ENCODE measurements at places on chromosomes 6 and 20.

DNA sequence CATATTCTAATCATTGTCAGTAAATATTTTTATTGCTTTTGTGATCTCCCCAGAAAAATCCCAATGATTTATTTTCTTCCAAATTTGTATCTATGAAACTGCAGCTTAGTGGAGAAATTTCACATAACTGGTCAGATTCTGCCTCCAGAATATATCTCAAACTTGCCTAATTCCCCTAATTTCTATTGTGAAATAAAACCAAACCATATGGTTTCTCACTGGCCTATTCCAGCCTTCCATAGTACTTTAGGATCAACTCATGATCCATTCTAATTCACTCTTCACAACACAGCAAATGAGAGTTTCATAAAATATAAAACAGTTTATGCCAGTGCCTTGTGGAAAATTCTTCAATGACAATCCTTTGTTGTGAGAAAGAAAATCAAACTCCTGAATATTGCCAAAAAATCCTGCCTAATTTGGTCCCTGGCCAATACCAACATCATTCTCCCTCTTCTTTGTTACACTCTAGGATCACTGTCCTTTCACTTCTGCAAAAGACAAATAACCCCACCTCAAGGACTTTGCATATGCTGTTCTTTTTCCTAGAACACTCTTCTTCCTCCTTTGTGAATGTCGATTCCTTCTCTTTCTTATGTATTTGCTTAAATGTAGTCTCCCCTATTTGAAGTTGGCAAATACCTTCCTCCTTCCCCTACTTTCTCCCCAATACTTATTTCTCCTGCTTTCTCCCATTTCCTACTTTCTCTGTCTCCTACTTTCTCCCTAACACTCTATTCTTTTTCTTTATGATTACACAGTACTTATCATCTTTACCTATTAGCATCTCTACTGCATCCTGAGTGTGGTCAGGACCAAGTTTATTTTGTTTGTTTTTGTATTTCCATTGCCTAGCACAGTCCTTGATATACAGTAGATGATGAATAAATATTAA is 587.5 kb downstream of the RFPL4B start:
- no peak for DNase-seq
- H3K27ac ChIP-seq, result no peak overlapping the region
- H3K36me3 ChIP-seq, result no peaks in the 10 kb centered on the region
- H3K4me3 ChIP-seq, result no peak overlapping the region

DNA sequence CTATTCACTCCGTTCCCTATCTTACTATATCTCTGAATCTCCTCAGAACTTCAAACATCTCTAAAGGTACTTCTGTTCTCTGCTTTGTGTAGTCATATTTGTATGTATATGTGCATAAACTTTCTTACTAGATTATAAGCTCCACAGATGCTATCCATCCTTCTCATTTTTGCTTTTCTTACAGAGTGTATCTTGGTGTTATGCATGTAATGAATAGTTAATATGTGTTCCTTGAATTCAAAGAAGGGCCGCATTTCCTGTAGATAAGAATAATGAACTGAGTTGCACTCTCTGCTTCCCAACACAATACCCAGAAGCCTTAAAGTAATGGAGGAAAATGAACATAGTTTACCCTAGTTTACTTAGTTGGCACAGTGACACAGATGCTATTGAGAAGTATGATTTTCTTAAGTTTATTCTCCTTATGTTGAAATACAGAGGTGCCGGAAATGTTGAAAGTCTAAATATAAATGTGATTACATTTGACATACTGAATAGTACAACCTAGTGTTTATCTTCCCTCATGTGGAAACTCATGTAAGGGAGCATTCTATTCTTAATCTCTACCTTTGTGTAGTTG is 6.0 kb downstream of the NUS1 start:
- H3K4me3 ChIP-seq, result no peak overlapping the region
- H3K27me3 ChIP-seq, result no peaks in the 10 kb centered on the region
- no peak for DNase-seq
- peaks cover 51% of the 10 kb centered on the region for H3K4me1 ChIP-seq

DNA sequence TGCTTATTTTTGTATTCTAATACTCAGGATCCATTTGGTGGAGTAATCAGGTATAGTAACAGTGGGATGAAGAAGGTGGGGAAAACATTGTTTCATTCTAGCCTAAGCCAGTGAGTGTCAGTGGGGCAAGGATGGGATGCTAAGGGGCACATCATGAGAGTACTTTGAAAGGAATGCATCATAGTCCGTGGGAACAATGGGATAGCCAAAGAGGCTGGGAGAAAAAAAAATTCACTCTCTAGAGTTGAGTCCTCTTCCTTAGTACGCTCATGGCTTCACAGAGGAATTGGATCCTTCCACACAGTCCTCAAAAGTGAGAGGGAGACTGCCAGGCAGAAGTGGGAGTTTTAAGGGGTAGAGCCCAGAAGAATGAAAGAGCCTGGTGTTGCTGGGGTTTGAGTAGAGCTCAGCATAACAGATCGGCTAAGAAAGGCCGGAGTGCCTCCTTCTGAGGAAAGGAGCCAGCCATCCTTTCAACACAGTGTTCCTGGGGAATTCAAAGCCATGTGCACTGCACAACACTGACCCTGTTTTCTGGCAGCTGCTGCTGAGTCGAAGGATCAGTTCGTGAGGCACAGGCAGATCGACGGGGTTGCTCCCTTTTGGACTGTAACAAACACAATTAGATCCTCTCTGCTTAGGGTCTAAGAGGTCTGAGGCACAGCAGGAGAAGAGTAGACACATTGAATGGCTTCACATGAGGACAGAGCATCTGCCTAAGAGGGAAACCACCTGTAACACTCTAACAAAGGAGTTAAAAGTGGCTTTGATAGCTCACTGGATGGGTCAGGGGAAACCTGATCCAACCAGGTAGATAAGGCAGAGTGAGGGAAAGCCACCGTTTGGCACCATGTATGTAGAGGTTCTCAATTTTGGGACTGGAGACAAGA is 61.2 kb downstream of the ELOVL5 start:
- H3K4me3 ChIP-seq, result no peak overlapping the region
- peaks cover 6% of the 10 kb centered on the region for H3K4me1 ChIP-seq
- no peak for DNase-seq
- H3K27me3 ChIP-seq, result no peaks in the 10 kb centered on the region
- H3K27ac ChIP-seq, result peak overlapping the region; percentile 4

DNA sequence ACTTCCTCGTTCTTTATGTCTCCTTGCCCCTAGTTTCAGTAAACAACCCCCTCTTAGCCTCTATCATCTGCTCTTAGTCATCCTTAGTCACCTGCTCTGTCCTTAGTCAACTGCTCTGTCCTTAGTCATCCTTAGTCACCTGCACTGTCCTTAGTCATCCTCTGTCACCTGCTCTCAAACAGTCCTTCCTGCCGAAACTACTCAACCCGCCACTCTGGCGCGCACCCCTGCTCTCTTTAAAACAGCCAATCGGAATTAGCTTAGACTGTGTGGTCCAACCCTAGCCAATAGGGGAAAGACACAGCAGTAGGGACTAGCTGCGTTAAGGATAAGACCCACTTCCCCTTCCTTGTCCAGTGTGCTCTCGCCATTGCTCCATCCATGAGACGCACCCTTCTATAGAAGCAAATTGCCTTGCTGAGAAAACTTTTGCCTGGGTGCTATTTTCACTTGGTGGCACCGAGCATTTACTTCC is 73.9 kb downstream of the BACH2 start:
- peaks cover 12% of the 10 kb centered on the region for H3K36me3 ChIP-seq
- H3K4me1 ChIP-seq, result peaks cover 24% of the 10 kb centered on the region
- no peak overlapping the region for H3K4me3 ChIP-seq
- no peak for DNase-seq
- no peaks in the 10 kb centered on the region for H3K27me3 ChIP-seq
- no peak overlapping the region for H3K27ac ChIP-seq

- no peak overlapping the region for H3K4me3 ChIP-seq
- H3K4me1 ChIP-seq, result peaks cover 38% of the 10 kb centered on the region
- peaks cover 5% of the 10 kb centered on the region for H3K36me3 ChIP-seq
- DNase-seq, result no peak
Observed at GRCh38 chr6:111661541-111662061, 55.9 kb upstream of the TRAF3IP2 start.

DNA sequence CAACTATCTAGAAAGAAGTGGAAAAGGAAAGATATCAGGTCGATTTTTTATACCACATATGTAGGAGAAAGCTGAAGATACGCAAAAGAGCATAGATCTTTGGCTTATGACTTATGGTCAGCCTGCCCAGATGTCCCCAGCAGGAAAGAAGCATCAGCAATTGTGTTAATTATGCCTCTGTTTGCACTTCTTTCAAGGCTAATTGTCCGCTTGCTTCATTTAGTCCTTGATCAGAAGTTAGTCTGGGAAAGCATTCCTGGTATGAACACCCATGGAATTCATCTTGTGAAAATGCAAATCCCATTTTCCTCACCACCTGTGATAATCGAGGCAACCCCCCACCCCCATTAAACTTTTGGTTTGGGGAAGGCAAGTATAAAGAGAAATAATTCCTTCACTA is 62.8 kb downstream of the ATP9A start:
- peaks cover 33% of the 10 kb centered on the region for H3K4me1 ChIP-seq
- H3K4me3 ChIP-seq, result no peak overlapping the region
- no peaks in the 10 kb centered on the region for H3K27me3 ChIP-seq
- H3K36me3 ChIP-seq, result peaks cover 14% of the 10 kb centered on the region
- no peak for DNase-seq

DNA sequence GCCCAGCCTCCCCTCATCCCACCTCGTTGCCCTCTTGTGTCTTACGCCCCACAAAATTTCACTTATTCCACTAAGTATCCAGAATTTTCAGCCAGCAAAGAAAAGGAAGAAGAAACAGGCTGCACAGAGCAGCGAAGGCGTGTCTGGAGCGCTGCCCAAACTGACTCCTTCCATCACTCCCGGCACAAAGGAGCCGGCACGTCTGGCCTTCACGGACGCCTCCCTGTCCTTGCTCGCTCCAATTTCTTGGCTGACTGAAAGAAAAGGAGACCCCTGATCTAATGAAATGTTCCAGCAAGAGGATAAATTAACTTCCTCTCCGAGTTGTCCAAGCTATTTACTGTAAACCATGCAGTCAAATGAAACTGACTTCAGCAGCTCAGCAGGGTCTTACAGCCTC is 152.3 kb upstream of the CDH4 start:
- peaks cover 14% of the 10 kb centered on the region for H3K27me3 ChIP-seq
- H3K27ac ChIP-seq, result no peak overlapping the region
- no peaks in the 10 kb centered on the region for H3K36me3 ChIP-seq
- no peaks in the 10 kb centered on the region for H3K4me1 ChIP-seq

DNA sequence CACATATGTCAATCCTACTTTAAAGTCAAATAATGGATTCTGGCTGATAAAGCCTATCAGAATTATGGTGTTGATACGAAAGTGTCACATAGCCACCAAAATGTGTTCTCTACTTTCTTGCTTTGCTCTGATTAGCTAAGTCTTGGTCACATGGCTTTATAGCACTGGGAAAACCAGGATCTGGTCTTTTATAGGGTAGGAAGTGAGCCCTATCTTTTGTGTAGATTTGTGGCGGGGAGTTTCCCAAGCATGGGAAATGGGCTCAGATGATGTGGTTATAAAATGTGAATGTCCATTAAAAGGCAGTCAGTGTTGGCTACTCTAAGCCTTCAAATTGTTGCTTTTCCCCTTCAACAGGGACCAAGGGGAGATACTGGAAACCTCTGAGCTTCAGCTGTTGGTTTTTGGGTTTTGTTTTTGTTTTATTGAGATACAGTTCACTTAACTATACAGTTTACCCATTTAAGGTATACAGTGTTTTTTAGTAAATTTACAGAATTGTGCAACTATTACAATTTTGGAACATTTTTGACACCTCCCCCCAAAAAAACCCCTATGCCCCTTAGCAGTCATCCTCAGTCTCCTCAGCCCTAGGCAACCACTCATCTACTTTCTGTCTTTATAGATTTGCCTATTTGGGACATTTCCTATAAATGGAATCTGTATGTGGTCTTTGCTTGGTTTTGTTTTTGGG is 12.2 kb downstream of the RRP36 start:
- H3K4me1 ChIP-seq, result no peaks in the 10 kb centered on the region
- H3K27me3 ChIP-seq, result no peaks in the 10 kb centered on the region
- H3K4me3 ChIP-seq, result no peak overlapping the region
- no peak overlapping the region for H3K27ac ChIP-seq
- peaks cover 49% of the 10 kb centered on the region for H3K36me3 ChIP-seq

- peaks cover 11% of the 10 kb centered on the region for H3K4me1 ChIP-seq
- H3K27me3 ChIP-seq, result peaks cover 25% of the 10 kb centered on the region
- H3K4me3 ChIP-seq, result no peak overlapping the region
- no peak overlapping the region for H3K27ac ChIP-seq
- no peak for DNase-seq
Observed at GRCh38 chr6:101085327-101085726, 204.2 kb upstream of the ASCC3 start.

- H3K27ac ChIP-seq, result peak overlapping the region; percentile 76
- DNase-seq, result no peak
- H3K27me3 ChIP-seq, result no peaks in the 10 kb centered on the region
Observed at GRCh38 chr6:47016261-47016660, 25.9 kb downstream of the ADGRF1 start.

DNA sequence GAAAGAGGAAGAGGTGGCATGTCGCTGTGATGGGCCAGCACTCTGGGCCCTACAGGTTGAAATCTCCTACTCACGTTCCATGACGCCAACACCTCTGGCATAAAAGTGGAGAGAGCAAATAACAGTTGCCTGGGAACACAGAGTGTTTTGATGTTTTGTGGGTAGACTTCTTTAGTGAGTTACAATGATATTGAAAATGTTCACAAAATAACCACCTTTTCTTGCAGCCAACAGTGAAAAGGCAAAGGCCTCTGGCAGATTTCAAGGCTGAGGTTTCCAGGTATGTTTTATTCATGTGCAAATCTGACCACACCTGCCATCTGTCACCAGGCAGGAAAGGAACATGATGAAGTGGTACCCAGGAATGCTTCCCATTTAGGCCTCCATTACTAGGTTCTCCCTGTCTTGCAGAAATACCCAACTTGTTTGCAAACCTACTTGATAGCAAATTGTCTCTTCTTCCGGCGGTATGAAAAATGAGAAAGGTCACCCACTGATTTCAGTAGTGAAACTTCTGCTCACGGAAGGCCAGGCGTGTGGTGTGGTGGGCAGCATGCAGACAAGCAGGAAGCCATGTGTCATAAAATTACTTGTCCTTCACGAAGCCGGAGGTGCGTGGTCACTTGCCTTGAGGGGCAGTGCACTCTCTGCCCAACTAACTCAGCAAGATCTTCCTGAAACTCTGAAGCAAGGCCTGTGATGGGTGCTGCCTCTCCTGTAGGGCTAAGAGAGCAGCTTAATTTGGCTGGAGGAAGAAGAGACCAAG is 299.1 kb upstream of the PRDM1 start:
- H3K4me3 ChIP-seq, result no peak overlapping the region
- peaks cover 11% of the 10 kb centered on the region for H3K27me3 ChIP-seq
- H3K4me1 ChIP-seq, result no peaks in the 10 kb centered on the region
- DNase-seq, result no peak
- no peaks in the 10 kb centered on the region for H3K36me3 ChIP-seq

GRCh38 chr6:52661551-52661950 is 9.4 kb upstream of the TMEM14A start:
- H3K4me1 ChIP-seq, result peaks cover 3% of the 10 kb centered on the region
- DNase-seq, result no peak
- no peaks in the 10 kb centered on the region for H3K36me3 ChIP-seq
- no peak overlapping the region for H3K4me3 ChIP-seq
- no peaks in the 10 kb centered on the region for H3K27me3 ChIP-seq
